ENCODE measurements at places on chromosomes 16 and 17.

DNA sequence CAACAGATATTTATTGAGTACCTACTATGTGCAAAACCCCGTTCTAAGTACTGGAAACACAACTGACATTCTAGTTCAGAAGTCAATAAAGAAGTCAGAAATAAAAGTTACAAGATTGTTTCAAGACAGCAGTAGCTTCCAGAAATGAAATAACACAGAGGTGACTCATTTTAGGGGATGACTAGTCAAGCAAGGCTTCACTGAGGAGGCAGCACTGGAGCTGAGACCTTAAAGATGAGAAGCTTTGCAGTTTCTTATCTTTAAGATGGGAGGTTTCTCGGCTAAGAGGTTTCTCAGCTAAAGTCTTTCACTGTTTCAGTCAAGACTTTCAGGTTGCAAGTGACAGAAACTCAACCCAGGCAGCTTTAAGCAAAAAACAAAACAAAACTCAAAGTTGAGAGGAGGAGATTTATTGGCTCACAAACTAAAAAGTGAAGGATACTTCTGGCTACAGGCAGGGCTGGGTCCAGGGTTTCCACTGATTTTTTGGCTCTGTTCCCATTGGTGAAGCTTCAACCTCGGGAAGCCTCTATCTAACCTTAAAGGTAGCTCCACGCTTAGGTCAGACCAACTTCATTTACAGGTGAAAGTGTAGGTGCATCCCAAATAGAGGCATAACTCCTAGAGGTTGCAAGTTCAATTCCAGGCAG is 7.4 kb upstream of the MMP2 start:
- DNase-seq = peak; percentile 86

- no peak for DNase-seq
Observed at GRCh38 chr17:9468532-9468931, 107.1 kb downstream of the STX8 start.

- no peak for DNase-seq
Observed at GRCh38 chr17:4357030-4357628, 9.3 kb downstream of the UBE2G1 start.

- DNase-seq = no peak
Observed at GRCh38 chr17:82678265-82678891, 20.1 kb downstream of the RAB40B start.

DNA sequence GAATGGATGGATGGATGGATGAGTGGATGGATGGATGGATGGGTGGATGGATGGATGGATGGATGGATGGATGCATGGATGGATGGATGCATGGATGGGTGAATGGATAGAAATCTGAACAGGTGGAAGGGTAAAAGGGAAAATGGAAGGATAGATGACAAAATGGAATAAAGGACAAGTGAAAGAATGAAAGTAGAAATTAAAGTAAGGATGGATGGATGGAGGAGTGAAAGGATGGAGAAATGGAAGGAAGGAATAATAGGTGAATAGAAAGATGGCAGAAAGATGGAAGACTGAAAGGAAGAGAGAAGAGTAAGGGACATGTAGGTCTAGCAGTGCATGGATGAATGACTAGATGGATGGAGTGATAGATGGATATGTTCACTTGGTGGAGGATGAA is 29.9 kb downstream of the VWA3A start:
- DNase-seq = no peak

All from ACHN (cell line).